Activated T-helper 1 cell treated with anti-CD3 and anti-CD28 coated beads, Interleukin-12 subunit alpha, Interleukin-12 subunit beta, Interleukin-2, Interleukin-4 antibody, amounts not matched to agents 30 ng/mL and 10 ng/mL and 1 ng/mL, durations not matched to agents 14 hours and 24 hours and 36 hours (primary cell): ENCODE measurements at places on chromosomes 6 and 20. TPM values are rescaled to one million over a fixed set of nuclear protein-coding genes. Genes with fewer than 3 reads are reported as not detected.

GRCh38 chr6:87572021-87572420, 17.8 kb downstream of the RARS2 start:
- no peak for DNase-seq

- no peak for DNase-seq
Measured at GRCh38 chr6:38310061-38310460, 329.7 kb downstream of the BTBD9 start.

GRCh38 chr6:1865585-1865984, 255.9 kb downstream of the FOXC1 start:
- DNase-seq: no peak

The HLA-DOB gene
- 4.2 and 4.3 TPM in 2 replicates for total RNA-seq
